ENCODE measurements at places on chromosomes 1 and 21.

GRCh38 chr1:54866801-54867716 is 19.9 kb downstream of the DHCR24 start:
- DNase-seq = no peak

- no peak for DNase-seq
These were observed 66.8 kb downstream of the IER5 start for GRCh38 chr1:181155339-181155738.

DNA sequence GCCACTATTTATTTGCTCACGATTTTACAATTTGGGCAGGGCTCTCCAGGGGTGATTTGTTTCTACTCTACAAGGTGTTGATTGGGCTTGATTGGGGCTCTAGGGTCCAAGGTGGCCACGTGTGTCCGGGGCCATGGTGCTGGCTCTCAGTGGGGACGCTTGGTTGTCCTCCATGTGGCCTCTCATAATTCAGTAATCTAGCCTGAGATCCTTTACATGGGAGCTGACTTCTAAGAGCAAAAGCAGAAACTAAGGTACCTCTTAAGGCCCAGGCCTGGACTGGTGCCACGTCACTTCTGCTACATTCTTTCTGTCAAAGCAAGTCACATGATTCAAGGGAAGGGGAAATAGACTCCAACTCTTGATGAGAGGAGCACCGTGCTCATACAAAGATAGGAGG is 8.1 kb upstream of the PSRC1 start:
- no peak for DNase-seq

DNA sequence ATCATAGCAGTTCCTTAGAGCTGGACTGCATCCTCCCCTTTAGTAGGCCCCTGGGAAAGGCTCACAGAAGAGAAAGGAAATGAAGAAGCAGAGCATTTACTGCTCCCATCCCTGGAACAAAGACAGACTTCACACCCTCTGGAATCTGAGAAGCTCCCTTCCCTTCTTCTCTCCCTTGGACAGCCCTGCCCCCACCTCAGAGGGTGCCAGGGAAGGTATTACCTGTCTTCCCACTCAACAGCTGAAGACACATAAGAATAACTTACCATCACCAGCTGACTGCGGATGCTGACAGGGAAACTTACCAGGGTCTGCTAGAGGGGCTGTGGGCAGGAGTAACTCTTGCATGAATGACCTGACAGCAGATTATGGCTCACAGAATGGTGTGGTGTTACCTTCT is 14.1 kb upstream of the FAAH start:
- DNase-seq = no peak

GRCh38 chr1:88401313-88401712 is 282.8 kb upstream of the PKN2 start:
- DNase-seq = no peak

GRCh38 chr1:202935844-202936243 is 8.8 kb upstream of the KLHL12 start:
- no peak for DNase-seq

DNA sequence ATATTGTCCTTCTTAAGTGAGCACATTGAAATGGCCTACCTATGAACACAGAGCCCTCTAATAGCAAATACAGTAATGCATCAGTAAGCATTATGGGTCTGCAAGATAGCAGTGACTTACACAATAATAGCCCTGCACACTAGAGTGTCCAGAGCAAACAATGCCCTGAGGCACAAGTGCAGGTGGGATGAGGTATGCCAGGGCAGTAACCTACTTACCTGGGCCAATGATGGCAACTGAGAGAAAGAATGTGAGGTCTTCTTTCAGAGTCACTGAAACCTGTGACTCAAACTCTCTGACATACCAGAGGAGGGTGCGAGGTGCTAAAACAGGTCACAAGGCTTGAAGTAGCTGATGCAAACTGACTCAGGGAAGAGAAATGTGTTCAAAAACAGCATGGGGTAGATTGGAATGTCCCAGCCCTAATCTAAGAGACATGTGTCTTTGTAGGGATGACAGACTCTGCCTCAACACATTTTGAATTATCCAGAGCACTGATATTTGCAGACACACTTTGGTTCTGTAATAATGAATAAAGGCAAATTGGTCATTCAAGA is 168.5 kb upstream of the RUNX1 start:
- DNase-seq = no peak

- no peak for DNase-seq
These were observed 780 bp downstream of the YTHDF2 start for GRCh38 chr1:28737307-28738132.

DNA sequence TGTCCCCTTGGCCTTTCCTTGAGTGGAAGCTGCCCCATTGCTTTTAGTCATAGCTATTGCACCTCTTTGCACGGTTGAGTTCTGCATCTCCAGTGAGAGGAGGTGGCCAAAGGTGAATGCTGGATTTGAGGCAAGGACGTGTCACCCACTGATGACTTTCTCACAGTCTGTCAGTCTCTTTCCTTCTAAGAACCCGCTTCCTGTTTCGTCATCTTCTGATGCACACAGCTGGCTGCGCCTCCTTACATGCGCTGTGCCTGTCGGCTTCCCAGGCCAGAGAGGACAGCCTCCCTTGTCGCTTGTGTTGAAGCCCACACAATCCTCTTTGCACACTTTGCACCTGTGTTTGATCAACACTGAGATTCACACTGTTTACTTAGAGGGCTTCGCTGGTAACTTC is 41.8 kb upstream of the PWP2 start:
- DNase-seq = no peak

GRCh38 chr1:147807405-147807804 is 47.0 kb upstream of the GJA5 start:
- DNase-seq = no peak

- DNase-seq = no peak
These were observed 4.6 kb downstream of the LAMC1 start for GRCh38 chr1:183027791-183028190.

GRCh38 chr21:42377211-42377950 is 11.0 kb upstream of the TFF1 start:
- DNase-seq = no peak

- no peak for DNase-seq
These were observed 772 bp downstream of the ADAM15 start for GRCh38 chr1:155051777-155052398.

GRCh38 chr21:39633770-39634181 is 21.0 kb downstream of the B3GALT5 start:
- DNase-seq = no peak

- DNase-seq = peak; percentile 48
These were observed 455 bp downstream of the UCHL5 start for GRCh38 chr1:193058529-193059281.

GRCh38 chr1:91919962-91920361 is 29.2 kb upstream of the BRDT start:
- DNase-seq = no peak

DNA sequence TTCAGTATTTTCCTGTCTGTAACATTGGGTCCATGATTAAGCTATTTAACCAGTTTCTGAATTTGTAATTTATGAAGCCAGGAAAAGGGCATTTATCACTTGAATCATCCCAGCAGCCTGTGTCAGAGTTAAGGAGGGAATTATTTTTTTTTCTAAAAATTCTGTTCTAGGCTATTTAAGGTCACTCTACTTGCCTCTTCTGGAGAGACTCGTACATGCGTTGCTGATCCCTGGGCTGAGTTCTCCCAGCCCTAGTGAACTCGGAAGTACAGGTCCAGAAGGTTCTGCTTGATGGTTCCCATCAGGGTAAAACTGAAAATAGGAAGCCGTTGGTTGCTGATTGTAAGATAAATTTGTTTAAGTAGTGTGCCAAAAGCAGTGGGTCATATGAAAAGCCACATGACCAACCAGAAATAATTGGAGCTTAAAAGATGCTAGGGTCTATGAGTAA is 90.7 kb downstream of the GPR88 start:
- no peak for DNase-seq

GRCh38 chr1:161805399-161806197 is 39.5 kb downstream of the ATF6 start:
- DNase-seq = no peak

GRCh38 chr1:230249695-230250480 is 176.2 kb downstream of the PGBD5 start:
- DNase-seq = no peak

- DNase-seq = no peak
These were observed 23.8 kb downstream of the SERINC2 start for GRCh38 chr1:31436596-31437432.

DNA sequence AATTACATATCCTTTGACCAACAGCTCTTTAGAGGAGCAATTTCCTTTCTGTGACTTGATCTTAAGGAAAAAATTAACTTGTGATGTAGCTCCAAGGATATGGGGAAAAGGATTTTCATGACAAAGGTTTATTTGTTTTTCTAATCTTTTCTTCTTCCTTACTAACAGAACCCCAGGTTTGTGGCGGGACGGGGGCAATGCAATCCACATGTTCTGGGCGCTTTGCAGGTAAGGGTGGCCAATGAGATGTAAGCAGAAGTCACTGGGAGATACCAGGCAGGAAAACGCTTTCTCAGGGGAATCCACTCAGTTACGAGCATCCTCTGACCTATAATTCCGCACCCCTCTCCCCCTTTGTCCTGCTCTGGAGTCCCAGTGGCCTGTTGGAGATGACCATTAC is 122.0 kb downstream of the MRPS6 start:
- DNase-seq = no peak

DNA sequence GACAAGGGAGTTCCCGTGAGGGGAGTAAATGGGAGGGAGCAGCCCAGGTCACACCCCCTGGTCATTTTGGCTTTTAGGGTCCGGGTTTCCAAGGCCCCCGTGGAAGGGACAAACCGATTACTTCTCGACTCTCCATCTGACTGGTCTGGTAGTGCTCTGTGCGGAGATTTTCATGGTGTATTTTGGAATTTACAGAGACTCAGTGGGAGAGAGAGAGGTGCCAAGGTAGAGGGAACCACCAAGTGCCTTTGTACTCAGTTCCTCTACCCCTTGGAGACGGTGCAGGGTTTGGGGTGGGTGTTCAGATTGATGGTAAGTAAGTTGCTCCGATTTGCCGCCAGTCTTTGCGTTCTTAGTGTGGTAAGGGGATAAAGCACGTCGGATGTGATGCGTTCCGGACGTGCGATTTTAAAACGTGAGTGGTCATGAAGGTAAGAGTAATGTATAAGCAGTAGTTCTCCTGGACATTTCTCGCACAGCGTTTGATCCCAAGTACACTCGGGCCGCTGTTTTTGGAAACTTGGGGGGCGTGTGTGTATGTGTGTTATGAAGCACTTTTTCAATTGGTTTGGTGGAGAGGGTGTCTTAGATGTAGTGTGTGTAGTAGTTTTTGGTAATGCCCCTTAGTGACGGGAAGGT is 682 bp downstream of the SUCO start:
- no peak for DNase-seq

DNA sequence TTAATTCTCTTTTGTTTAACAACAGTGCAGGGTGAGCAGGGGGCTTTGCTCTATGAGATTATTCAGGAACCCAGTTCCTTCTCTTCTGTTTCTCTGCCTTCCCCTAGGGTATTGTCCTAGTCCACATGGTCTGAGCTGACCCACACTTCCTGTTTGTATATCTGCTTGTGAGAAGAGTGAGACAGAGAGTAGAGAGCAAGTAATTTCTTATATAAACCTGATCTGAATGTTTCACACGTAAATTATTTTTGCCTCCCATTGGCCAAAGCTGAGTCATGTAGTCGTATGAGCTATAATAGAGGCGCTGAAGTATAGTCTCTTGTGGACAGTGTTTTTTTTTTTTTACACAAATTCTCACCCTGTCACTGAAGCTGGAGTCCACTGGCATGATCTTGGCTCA is 134.2 kb upstream of the SERTAD4 start:
- DNase-seq = no peak

DNA sequence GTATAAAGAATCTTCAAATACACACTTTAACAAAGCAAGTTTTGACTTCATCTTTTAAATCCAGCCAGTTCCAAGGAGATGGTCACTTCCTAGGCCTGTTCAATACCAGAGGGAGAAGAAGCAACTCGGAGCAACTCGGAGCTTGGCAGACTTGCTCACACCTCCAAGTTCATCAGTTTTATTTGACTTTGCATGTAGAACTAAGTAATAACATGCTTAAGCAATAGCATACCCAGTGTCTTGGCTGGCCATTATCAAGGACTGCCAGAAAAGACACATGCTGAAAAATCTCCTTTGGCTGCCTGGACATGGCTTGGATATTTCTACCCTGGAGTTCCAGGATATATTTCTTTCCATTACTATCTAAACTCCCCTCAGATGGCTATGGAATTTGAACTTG is 52.6 kb downstream of the GNG12 start:
- DNase-seq = no peak

GRCh38 chr1:23913212-23913880 is at the start of gene CNR2:
Gene CNR2 (minus strand): TSS chr1:23913362. CDS start chr1:23875617, 37,745 bp downstream.
- DNase-seq = no peak

- no peak for DNase-seq
These were observed 8.2 kb downstream of the TTLL7 start for GRCh38 chr1:83990734-83991133.

- no peak for DNase-seq
These were observed 24.8 kb upstream of the EDN2 start for GRCh38 chr1:41509270-41509671.

GRCh38 chr21:43645136-43645891 is 14.0 kb downstream of the HSF2BP start:
- DNase-seq = peak; percentile 4

DNA sequence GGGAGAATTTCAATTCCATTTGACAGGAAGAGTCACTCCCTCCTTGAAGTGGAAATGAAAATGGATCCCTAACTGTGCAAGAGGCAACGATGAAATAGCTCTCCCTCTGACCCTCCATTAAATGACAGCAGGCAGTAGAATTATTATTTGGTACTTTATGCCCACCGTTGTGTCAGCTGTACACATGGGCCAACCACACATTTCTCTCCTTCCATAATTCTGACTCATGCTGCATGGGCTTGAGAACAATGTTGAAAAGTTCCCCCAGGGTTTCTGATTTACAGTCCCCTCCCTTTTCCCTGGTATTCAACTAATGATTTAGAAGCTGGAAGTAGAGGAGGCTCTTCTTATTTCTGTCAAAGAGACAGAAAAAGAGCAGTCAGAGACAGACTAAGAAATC is 103.5 kb downstream of the RGS7 start:
- DNase-seq = no peak

GRCh38 chr1:47786316-47786715 is 210.9 kb downstream of the TRABD2B start:
- no peak for DNase-seq

- no peak for DNase-seq
These were observed 28.6 kb downstream of the LGR6 start for GRCh38 chr1:202221911-202222909.

GRCh38 chr1:19054216-19054615 is 97.7 kb upstream of the IFFO2 start:
- no peak for DNase-seq

- no peak for DNase-seq
These were observed 26.6 kb downstream of the TTC39A start for GRCh38 chr1:51303751-51304251.

DNA sequence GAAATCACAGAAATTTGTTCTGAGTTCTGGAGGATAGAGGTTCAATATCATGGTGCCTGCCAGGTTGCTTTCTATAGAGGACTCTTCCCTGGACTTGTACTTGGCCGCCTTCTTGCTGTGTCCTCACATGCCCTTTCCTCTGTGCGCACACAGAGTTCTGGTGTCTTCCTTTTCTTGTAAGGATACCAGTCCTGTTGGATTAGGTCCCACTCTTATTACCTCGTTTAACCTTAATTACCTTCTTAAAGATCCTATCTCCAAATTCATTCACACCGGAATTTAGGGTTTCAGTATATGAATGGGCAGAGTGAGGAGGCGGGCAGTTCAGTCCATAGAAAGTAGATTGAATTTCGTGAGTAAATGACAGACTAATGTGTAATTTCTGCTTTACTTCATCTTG is 413.9 kb downstream of the NCAM2 start:
- DNase-seq = no peak

All from caudate nucleus (tissue), 63 donors.